ENCODE measurements at places on chromosomes 1 and 21.

DNA sequence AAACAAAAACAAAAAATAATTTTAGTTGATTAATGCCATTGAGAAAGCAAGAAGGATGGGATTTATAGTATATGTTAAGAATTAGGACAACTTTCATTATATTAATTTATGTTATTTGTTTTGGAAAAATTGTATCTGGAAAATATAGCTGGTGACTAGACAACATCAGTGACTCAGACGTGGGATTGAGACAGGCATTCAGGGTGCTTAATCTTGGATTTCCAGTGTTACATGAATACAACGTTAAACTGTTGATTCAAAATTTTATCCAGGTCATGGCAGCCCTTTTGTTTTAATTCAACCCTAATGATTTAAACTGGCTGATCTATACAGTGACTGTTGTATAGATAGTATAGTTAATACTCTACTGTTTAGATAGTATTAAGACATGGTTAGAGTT, 827.1 kb upstream of the B3GALT2 start:
- DNase-seq: no peak
- H3K4me3 ChIP-seq: no peak overlapping the region
- no peaks in the 10 kb centered on the region for H3K4me1 ChIP-seq
- H3K27ac ChIP-seq: no peak overlapping the region

DNA sequence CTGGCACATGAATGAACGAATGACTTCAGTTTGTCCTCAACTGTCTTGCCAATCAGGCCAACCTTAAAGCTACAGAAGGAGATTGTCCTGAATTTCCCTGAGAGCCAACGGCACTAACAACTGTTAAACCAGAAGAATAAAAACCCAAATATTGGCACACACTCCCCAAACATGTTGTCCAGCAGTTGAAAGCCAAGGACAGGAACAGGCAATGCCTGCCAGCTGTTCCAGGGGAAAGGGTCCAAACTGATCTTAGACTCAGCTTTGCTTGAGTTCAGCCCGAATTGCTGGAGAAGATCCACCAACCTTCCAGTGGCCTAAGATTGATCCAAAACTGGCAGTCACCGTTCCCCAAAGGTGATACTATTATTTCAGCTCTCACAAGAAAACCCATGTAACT, 22.4 kb upstream of the AHCTF1 start:
- H3K27me3 ChIP-seq: no peaks in the 10 kb centered on the region
- H3K36me3 ChIP-seq: no peaks in the 10 kb centered on the region
- H3K4me3 ChIP-seq: no peak overlapping the region
- H3K4me1 ChIP-seq: peaks cover 4% of the 10 kb centered on the region

DNA sequence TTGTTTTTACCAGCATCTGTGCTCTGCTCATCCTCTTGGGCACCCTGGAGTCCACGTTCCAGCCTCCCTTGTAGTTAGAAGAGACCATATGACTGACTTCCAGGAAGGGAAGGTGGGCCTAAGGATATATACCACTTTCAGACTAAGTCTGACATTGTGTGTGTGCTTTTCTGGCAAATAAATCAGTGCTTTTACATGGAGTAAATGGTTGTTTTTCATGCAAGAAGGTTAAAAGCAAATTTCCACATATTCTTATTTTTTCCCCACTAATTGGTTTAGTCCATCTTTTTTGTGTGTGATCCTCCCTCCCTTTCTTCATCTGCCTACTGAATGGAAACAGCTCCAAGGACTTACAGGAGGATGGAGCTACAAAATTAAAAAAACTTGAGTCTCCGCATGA, 119.8 kb downstream of the TBX15 start:
- H3K36me3 ChIP-seq: no peaks in the 10 kb centered on the region
- H3K27ac ChIP-seq: no peak overlapping the region

- no peaks in the 10 kb centered on the region for H3K4me1 ChIP-seq
- H3K4me3 ChIP-seq: no peak overlapping the region
- H3K27ac ChIP-seq: no peak overlapping the region
- H3K27me3 ChIP-seq: no peaks in the 10 kb centered on the region
Observed at GRCh38 chr1:89918794-89919155, 76.1 kb upstream of the ZNF326 start.

- no peak overlapping the region for H3K27ac ChIP-seq
- no peaks in the 10 kb centered on the region for H3K27me3 ChIP-seq
Observed at GRCh38 chr1:218139761-218140160, 145.3 kb upstream of the RRP15 start.
